ENCODE measurements at places on chromosomes 4 and X. TPM values are rescaled to one million over a fixed set of nuclear protein-coding genes. Genes with fewer than 3 reads are reported as not detected.

Gene CXCL13
- 4.9 TPM for total RNA-seq

Gene CT55
- not detected for total RNA-seq

Gene CYBB
- not detected for total RNA-seq

- no peak overlapping the region for H3K27ac ChIP-seq
- peaks cover 7% of the 10 kb centered on the region for H3K27me3 ChIP-seq
- no peaks in the 10 kb centered on the region for H3K36me3 ChIP-seq
- H3K4me1 ChIP-seq = peaks cover 9% of the 10 kb centered on the region
- H3K4me3 ChIP-seq = no peak overlapping the region
These were observed 52.8 kb downstream of the PPEF2 start for GRCh38 chr4:75849461-75849860.

GRCh38 chr4:10403633-10404445 is 53.4 kb downstream of the ZNF518B start:
- H3K27ac ChIP-seq = no peak overlapping the region
- no peaks in the 10 kb centered on the region for H3K36me3 ChIP-seq
- H3K4me1 ChIP-seq = no peaks in the 10 kb centered on the region
- no peaks in the 10 kb centered on the region for H3K27me3 ChIP-seq
- H3K4me3 ChIP-seq = no peak overlapping the region
- peak; percentile 7 for DNase-seq

Gene HMGN5
- 6.6 TPM for total RNA-seq

- no peaks in the 10 kb centered on the region for H3K27me3 ChIP-seq
- H3K36me3 ChIP-seq = no peaks in the 10 kb centered on the region
- H3K4me1 ChIP-seq = peaks cover 31% of the 10 kb centered on the region
- no peak overlapping the region for H3K4me3 ChIP-seq
- no peak overlapping the region for H3K27ac ChIP-seq
- no peak for DNase-seq
These were observed 27.6 kb downstream of the SEPTIN11 start for GRCh38 chr4:76977113-76977512.

Gene ZFYVE28
- 8.7 TPM for total RNA-seq

- peaks cover 61% of the 10 kb centered on the region for H3K36me3 ChIP-seq
- H3K27me3 ChIP-seq = no peaks in the 10 kb centered on the region
- H3K4me1 ChIP-seq = peaks cover 19% of the 10 kb centered on the region
- H3K4me3 ChIP-seq = no peak overlapping the region
- no peak for DNase-seq
These were observed 99.4 kb downstream of the C4orf51 start for GRCh38 chr4:145779319-145779801.

Gene BCOR
- 34.7 TPM for total RNA-seq

Gene GNL3L
- 62.5 TPM for total RNA-seq

Gene CYSLTR1
- 3.1 TPM for total RNA-seq

Gene DCAF4L1
- total RNA-seq = 0.25 TPM

DNA sequence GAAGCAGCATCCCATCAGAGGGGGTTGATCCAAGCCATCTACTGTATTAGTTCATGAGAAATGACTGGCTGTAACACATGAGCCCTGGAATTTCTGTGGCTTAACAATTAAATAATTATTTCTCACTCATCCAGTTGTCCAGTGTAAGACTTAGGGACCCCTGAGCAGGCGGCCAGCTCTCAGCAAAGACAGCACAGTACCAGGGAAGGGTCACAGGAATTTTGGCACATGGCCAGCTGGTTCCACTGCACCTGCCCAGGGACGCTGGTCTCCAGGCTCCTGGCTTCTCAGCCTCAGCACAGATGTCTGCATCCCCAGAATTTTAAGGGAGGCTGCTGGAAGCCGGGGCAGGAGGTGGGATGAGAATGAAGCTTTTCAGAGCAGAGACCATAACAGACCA is 93.7 kb upstream of the DHRSX start:
- H3K4me3 ChIP-seq = no peak overlapping the region
- H3K36me3 ChIP-seq = no peaks in the 10 kb centered on the region

- DNase-seq = no peak
- no peaks in the 10 kb centered on the region for H3K4me1 ChIP-seq
- H3K27me3 ChIP-seq = no peaks in the 10 kb centered on the region
- no peak overlapping the region for H3K27ac ChIP-seq
These were observed 74.2 kb downstream of the BEND4 start for GRCh38 chr4:42078184-42078801.

GRCh38 chr4:80202190-80202711 is 4.9 kb downstream of the PRDM8 start:
- H3K36me3 ChIP-seq = no peaks in the 10 kb centered on the region
- DNase-seq = peak; percentile 88
- peak overlapping the region; percentile 68 for H3K4me3 ChIP-seq
- H3K27ac ChIP-seq = peak overlapping the region; percentile 64
- H3K4me1 ChIP-seq = peaks cover 30% of the 10 kb centered on the region
- peaks cover 17% of the 10 kb centered on the region for H3K27me3 ChIP-seq

Gene IL13RA2
- total RNA-seq = not detected

- peaks cover 5% of the 10 kb centered on the region for H3K4me1 ChIP-seq
- peak; percentile 38 for DNase-seq
- H3K36me3 ChIP-seq = peaks cover 2% of the 10 kb centered on the region
- H3K27ac ChIP-seq = peak overlapping the region; percentile 19
These were observed 1.1 kb downstream of the PLXNA3 start for GRCh38 chrX:154458954-154459778.

DNA sequence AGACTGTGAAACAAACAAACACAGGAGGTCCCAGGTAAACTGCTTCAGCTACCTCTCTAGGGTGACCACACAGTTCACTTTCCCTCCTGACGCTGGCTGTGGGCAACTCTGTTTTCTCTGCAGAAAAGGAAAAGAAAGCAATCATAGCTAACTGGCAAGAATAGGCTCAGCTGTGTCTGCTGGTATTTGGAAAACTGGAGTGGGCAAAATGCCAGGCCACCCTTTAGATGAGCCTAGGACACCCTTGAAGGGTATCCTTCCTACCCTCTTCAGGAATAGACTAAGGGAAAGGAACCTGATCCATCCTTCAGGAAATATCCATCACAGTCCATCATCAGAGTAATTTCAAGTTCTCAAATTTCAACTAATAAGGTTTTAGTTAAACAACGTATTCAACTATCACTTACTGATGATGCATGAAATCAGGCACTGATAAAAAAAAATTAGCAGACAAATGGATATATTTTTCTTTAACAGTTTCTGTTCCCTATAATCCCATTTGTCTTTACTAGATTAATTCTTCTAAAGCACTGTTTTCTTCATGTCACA is 60.9 kb downstream of the CAMK2D start:
- DNase-seq = no peak
- H3K27ac ChIP-seq = peak overlapping the region; percentile 31
- no peak overlapping the region for H3K4me3 ChIP-seq
- no peaks in the 10 kb centered on the region for H3K27me3 ChIP-seq

DNA sequence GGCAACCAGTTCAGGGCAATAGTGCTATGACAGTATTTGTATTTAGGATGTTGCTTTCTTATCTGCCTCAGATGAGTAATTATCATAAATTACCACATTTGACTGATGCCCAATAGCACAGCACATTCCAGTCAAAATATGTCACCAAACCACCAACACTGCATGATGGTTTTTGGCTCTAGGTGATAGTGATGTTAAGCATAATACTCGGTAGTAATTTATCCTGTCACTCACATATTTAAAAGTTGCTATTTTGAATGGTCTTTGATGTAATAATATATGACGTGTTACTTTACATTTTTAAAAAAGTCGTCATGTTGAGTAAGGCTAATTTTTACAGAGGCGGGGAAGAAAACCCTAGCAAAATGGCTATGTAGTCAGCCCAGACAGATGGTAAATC is 42.5 kb downstream of the UNC5C start:
- DNase-seq = no peak
- H3K36me3 ChIP-seq = no peaks in the 10 kb centered on the region
- H3K27ac ChIP-seq = no peak overlapping the region
- no peak overlapping the region for H3K4me3 ChIP-seq
- H3K27me3 ChIP-seq = peaks cover 2% of the 10 kb centered on the region

DNA sequence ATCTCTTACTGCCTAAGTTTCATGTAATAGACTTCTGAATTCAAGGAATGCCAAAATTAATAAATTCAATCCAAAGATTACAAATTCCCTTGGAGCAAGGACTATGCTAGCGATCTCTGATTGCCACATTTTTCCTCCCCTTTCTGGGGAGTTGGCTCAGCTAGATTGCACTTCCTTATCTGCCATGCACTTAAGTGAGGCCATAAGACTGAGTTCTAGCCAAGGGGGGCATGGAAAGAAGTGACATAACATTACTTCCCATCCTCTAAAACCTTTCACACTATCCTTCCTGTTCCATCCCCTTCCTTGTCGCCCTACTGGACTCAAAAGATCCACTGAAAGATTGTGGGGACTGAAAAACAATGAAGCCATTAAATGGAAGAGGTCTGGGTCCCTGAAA is 53.8 kb upstream of the TXK start:
- no peaks in the 10 kb centered on the region for H3K36me3 ChIP-seq
- no peak for DNase-seq
- H3K27me3 ChIP-seq = no peaks in the 10 kb centered on the region
- H3K4me1 ChIP-seq = no peaks in the 10 kb centered on the region
- H3K4me3 ChIP-seq = no peak overlapping the region

DNA sequence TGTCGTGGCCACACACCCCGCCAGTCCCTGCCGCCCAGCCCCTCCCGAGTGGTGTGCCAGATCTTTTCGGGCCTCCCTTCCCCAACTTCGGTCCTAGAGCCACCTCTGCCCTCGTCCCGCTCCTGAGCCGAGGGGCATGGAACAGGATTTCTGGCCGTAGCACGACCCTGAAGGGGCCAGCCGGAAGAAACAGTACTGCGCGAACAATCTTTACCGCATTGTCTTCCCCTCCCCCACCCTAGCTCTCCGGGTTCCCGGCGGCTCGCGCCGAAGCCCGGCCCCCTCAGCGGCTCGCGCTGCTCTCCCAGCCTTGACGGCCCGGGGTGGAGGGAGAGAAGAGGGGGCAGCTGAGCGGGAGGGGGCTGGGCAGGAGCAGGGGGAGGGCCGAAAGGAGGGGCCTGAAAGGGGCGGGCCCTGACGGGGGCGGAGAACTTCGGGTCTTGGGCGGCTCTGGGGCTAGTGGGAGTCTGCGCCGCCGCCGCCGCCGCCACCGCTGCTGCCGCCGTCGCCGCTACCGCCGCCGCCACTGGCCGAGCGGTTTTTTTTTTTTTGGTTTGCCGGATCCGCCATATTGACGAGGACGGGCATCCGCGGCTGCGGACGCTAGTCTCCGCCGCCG is at the start of gene USP9X:
USP9X (plus strand) TSS at position 553 of the 619 bp plus-strand sequence. CDS start 38,184 bp downstream, outside the sequence.
- peak within 1 kb of the TSS; percentile 80 for H3K4me3 ChIP-seq
- H3K27ac ChIP-seq = peak within 1 kb of the TSS; percentile 99
- DNase-seq = peak; percentile 91
- peaks cover 21% of the 10 kb centered on the region for H3K4me1 ChIP-seq
- peaks cover 10% of the 10 kb centered on the region for H3K36me3 ChIP-seq
- H3K27me3 ChIP-seq = no peaks in the 10 kb centered on the region

Gene KIAA1210
- not detected for total RNA-seq

- H3K36me3 ChIP-seq = no peaks in the 10 kb centered on the region
- no peaks in the 10 kb centered on the region for H3K27me3 ChIP-seq
- no peak for DNase-seq
- H3K27ac ChIP-seq = no peak overlapping the region
- no peak overlapping the region for H3K4me3 ChIP-seq
- H3K4me1 ChIP-seq = no peaks in the 10 kb centered on the region
These were observed 16.1 kb downstream of the FAT1 start for GRCh38 chr4:186707574-186707973.

Gene NAA11
- total RNA-seq = not detected
